Amniotic epithelial cell (primary cell): ENCODE measurements at places on chromosomes 5 and 9.

- DNase-seq, result no peak
Measured at GRCh38 chr5:136103118-136103517, 29.5 kb upstream of the SMAD5 start.

- no peak for DNase-seq
Measured at GRCh38 chr9:115300874-115301273, 182.9 kb upstream of the TNC start.

DNA sequence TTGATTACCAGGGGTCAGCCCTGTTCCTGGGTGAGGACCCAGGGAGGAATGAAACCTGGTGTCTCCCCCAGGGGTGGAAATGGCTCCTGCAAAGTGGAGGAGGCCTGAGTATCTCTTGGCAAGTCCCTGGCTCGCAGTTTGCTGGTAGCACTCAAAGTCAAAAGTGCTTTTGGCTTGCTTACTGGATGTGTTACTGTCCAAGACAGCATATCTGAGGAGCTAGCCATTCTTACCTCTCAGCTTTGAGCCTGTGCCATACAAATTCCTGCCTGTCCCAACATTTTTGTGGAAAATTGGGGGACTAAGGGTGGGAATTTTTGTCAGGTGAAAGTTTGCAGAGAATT is 9.9 kb downstream of the ZNF618 start:
- no peak for DNase-seq

DNA sequence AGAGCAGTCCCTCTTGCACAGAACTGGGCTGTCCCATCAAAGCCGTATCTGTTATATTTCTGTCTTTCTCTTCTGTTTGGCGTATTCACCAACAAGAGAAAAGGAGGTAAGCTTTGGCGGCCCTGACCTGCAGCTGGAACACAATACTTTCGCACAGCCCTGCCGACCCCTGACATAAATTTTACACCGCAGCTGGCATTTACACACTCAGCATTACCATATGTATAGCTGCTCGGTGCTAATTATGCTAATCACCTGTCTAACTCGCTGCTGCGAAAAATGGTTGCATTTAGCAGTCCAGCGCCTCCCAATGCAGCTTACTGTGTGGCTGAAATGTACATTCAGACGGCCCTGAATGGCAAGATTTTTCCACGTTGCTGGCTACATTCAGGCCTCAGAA is 20.8 kb downstream of the PTCH1 start:
- DNase-seq, result no peak

DNA sequence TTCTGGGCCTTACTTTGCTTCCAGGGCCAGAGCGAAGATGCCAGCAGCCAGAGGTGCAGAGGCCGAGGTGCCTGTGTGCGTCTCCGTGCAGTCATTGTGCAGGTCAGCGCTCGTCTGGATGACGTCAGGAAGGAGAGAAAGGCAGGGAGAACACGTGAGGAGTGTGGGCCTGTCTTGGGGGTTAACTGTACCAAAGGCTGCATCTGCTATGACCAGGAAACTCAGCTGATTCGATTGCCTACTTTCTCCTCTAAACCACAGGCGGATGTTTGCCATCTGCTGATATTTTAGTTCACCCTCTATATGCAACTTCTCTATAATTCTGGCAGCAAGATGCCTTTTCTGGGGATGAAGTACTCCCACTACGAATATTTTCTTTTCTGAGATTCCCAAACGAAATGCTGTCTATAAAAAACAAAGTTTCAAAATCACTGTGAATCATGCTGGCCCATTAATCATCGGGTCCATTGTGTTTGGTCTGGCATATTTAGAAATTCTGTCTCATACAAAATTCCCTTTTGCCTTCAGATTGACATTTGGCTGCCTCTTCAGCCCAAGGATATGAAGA is 24.8 kb downstream of the PCSK1 start:
- DNase-seq, result peak; percentile 81

DNA sequence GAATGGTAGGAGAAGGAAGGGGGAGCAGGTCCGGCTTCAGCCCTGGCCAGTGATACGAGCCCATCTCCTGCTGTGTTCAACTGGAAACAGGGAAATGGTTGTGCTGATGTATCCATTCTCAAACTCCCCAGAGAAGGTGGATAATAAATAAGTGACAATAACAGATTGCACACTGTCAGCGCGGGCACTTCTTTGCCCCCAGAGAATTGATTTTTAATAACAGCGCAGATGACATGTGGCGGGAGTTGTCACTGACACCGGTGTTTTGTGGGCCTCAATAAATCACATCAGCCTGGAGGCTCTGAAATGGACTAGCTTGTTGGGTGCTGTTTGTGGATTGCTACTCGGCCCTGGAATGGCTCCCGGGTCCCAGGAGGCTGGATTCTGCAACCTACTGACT is 141.4 kb upstream of the PANK3 start:
- DNase-seq, result no peak

GRCh38 chr5:143084407-143084806 is 314.2 kb downstream of the ARHGAP26 start:
- DNase-seq, result no peak

- no peak for DNase-seq
Measured at GRCh38 chr5:175609526-175609925, 48.3 kb upstream of the HRH2 start.

GRCh38 chr5:125134216-125135081 is 388.0 kb upstream of the ZNF608 start:
- peak; percentile 32 for DNase-seq

DNA sequence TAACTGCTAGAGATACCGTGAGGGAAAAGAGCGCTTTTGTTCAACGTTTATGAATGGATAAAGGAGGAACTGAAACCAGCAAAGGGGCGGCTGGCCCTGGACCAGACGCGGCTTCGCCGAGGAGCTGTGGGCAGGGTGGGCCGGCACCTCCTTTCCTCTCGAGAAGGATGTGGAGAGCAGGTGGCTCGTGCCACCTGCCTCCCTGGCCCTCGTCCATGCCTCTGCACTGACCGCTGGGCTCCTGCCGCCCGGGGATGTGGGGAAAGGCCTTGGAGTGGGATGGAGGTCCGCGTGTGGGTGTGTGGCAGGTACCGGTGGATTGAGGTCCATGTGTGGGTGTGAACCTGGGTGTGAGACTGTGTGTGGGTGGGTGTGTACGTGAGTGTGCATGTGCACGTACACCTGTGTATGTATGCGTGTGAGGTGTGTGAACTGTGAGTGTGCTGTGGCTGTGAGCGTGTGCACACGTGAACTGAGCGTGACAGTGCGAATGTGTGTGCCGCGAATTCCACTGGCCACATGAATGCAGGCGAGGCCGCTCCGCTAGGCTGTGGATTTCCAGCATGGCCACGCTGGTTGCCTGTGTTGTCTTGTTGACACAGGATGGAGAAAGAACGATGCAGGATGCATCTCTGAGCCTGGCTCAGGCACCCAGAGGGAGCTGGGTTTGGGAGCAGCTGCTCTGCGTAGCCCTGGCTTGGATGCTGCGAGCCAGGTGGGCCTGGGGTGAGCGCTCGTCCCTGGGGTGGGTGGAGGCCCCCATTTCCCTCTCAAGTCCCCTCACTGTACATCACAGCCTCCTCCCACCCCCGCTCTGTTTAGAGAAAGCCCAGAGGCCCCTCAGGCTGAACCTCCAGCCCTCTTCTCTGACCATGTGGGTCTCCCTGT is 4.4 kb upstream of the CEP72 start:
- DNase-seq, result no peak

- no peak for DNase-seq
Measured at GRCh38 chr5:92519811-92520632, 1061.0 kb downstream of the NR2F1-AS1 start.

DNA sequence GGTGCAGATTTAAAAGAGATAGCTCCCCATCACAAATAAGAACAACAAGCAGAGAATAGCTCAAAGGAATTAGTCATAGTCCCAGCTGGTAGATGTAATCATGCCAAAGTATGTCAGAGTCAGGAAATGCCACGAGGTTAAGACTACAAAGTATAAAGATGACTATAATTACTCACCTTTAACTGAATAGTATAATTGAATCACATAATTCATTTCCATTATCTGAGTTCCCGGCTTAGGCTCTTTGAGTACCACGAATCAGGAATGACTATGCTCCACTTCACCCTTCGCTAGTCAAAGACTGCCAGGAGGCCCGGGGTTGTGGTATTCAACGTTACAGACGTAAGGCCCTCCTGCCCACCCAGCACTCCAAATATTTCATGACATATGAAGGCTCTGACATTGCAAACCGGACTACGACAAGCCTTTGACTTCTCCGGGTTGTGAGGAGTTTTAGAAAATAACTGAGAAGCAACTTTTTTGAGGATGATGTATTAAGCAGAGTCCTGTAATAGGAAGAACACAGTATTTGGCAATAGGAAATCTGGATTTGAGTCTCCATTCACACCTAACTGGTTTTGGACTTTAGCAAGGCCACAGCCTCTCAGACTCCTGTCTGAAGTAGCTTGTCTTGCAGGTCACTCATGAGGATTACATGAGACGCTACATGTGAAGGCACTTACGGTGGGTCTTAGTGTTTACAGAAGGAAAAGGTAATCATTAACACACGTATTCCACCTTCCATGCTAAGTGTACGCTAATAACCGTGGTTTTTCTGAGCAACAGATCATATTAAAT is 64.6 kb downstream of the ENC1 start:
- peak; percentile 89 for DNase-seq

- no peak for DNase-seq
Measured at GRCh38 chr9:80690349-80690939, 998.9 kb downstream of the TLE1 start.

DNA sequence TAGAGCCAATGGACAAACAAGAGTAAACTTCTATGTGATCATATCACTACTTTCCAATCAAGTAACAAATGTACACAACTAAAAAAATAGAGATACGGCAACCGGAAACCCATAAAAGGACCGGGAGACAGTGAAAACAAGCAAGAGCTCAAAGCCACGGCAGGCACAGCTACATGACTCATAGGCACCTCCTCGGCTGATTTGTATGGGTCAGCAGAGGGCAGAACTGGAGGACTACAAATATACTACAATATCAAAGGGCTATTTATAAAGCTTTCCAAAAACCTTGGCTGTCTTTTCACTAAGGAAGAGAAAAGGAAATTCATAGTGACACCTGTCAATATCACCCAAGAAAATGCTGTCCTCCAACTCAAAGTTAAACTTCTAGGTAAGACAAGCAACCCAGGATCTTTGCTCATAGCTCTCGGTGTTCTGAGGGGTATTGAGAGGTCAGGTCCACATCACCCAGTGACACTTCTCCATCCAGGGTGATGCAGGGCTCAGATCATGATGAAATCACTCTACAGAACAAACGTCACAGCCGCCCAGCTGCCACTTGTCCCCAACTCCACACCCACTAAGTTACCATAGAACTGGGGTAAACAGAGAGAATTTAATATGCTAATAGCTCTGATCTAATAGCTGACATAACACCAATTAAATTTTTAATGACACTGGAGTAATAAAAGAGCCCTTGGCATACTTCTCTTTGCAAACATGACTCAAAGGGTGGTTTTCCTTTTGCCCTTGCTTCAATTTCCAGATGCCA is 41.3 kb downstream of the PFDN1 start:
- peak; percentile 90 for DNase-seq

GRCh38 chr5:138054847-138055558 is 22.1 kb upstream of the FAM13B start:
- no peak for DNase-seq

- DNase-seq, result peak; percentile 50
Measured at GRCh38 chr9:135559606-135560005, 1.9 kb upstream of the PAEP start.

DNA sequence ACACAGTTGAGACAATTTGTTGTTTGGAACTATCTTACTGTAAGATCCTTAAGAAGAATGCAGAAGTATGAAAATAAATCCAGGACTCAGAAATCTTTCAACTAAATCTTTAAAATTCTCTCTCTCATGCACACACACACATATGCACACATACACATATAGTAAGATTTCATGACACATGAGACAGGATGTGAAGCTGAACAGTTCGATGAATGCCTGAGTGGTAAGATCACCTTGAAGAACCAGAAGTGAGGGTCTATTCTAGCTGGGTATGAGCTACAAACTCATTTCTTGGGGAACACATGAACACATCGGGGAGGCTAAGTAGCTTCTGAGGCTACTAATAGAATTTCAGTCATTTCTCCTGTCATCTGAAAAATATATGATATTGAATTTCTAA is 153.6 kb downstream of the TMC1 start:
- DNase-seq, result no peak

GRCh38 chr9:129665814-129666520 is 520 bp downstream of the PRRX2 start:
- DNase-seq, result no peak

DNA sequence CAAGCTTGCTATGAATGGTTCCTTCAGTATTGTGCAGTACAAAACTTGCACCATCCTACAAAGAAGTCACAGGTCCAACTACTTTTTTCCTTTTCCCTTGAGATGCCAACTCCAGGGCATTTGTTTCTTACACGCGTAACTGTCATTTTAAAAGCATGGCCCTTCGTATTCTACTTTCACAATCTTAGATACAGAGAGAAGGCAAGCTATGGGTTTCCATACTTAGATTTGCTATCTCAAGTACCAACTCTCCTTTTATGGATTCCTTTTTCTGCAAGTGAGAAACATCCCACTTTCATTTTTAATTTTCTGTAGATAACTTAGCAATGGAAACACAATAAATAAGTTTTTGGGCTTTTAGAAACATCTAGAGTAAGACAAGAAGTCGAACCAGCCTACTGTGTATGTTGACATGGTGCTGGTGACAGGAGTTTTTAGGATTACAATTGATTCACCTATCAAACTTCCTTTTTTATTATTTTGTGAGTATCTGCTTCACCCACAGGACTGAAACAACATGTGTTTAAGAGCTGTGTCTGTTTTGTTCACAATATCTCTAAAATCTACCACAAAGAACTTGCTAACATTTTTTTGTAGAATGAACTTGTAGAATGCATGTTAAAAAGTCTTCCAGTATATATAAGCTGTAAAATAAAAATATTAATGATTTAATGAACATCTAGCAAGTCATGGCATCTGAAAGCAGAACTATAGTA is 124.1 kb downstream of the FAM174A start:
- DNase-seq, result no peak
